CD4-positive, CD25-positive, alpha-beta regulatory T cell (primary cell): ENCODE measurements at places on chromosomes 16 and 17. TPM values are rescaled to one million over a fixed set of nuclear protein-coding genes. Genes with fewer than 3 reads are reported as not detected.

Gene CCDC92B
- total RNA-seq: 0.12 TPM

Gene CCL13
- total RNA-seq: not detected

Gene PLK1
- 1.6 TPM for total RNA-seq

Gene PHOSPHO1
- not detected for total RNA-seq

Gene MT1H
- total RNA-seq: not detected

Gene STAT5A
- 177 TPM for total RNA-seq

DNA sequence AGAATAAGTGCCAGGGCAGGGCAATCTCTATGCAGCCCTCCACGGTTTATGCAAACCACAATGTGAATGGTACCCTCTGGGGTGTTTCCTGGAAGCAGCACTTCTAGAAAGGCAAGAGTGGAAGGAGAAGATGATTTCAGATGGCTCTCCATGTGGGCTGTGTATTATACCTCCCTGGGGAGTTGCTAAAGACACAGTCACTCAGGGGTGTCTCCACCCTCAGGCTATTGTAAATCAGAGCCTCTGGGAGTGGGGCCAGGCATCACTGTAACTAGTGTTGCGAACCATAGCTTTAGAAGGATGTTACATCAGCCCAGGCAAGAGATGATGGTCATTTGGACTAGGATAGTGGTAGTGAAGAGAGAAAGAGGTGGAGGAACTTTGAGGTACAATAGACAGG is 83.3 kb upstream of the ZKSCAN2 start:
- no peaks in the 10 kb centered on the region for H3K4me1 ChIP-seq
- no peaks in the 10 kb centered on the region for H3K36me3 ChIP-seq
- H3K27me3 ChIP-seq: peaks cover 2% of the 10 kb centered on the region

DNA sequence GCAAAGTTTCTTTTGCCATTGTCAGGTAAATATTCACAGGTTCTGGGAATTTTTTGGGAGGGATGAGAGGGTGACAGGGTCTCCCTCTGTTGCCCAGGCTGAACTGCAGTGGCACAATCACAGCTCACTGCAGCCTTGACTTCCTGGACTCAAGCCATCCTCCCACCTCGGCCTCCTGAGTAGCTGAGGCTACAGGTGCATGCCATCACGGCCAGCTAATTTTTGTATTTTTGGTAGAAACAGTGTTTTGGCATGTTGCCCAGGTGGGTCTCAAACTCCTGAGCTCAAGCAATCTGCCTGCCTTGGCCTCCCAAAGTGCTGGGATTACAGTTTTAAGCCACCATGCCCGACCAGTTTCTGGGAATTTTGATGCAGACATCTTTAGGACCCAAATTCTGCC is 53.0 kb downstream of the IQCK start:
- DNase-seq: no peak
- no peaks in the 10 kb centered on the region for H3K36me3 ChIP-seq
- H3K4me1 ChIP-seq: no peaks in the 10 kb centered on the region

DNA sequence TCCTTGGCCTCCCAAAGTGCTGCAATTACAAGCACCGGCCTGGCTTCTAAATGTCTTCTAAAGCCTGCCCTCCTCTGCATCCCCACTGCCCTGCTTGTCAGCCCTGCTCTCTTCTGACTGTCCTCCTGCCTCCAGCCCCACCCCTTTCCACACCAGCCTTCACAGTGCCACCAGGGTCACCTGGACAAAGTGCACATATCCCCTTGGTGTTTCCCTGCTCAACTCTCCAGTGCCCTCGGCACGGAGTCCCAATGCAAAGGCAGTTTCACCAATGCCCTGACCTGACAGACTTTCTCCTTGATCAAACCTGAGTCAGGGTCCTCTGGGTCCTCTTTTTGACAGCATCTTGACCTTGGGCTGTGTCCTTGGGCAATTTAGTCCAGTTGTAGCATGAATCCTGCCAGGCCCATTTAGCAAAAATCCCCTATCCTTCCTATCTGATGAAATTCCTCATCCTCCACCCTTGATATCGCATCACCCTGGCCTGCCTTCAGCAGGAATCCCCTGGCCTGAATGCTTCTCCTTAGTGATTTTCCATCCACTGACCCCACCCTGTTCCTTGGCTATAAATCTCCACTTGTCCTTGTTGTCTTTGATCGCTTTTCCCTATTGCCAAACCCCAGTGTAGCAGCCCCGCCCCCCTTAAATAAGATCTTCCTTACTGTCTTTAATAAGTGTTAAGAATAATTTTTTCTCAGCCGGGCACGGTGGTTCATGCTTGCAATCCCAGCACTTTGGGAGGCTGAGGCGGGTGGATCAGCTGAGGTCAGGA is 42.7 kb upstream of the ETV4 start:
- no peaks in the 10 kb centered on the region for H3K27me3 ChIP-seq
- no peaks in the 10 kb centered on the region for H3K36me3 ChIP-seq
- no peak for DNase-seq
- H3K4me3 ChIP-seq: no peak overlapping the region

GRCh38 chr17:81238490-81238814 is 403 bp downstream of the TEPSIN start:
- H3K27ac ChIP-seq: peak overlapping the region; percentile 66
- H3K4me3 ChIP-seq: peak overlapping the region; percentile 76
- no peaks in the 10 kb centered on the region for H3K27me3 ChIP-seq
- DNase-seq: no peak

DNA sequence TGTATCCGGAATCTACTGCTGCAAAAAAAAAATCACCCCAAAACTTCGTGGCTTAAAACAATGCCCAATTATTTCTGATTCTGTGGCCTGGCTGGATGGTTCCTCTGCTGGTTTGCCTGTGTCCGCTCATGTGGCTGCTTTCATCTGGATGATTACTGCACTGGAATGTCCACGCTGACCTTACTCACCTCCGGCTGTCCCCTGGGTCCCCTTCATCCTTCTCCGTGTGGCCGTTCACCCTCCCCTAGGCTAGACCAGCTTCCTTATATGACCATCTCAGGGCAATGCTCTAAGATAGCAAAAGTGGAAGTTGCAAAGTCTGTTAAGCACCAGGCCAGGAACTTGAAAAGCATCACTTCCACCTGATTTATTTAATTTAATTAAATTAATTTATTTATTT is 31.4 kb upstream of the SPNS2 start:
- H3K27ac ChIP-seq: no peak overlapping the region
- H3K4me1 ChIP-seq: no peaks in the 10 kb centered on the region
- no peaks in the 10 kb centered on the region for H3K27me3 ChIP-seq
- no peak for DNase-seq

GRCh38 chr17:12983991-12984884 is 33.6 kb downstream of the ELAC2 start:
- H3K27ac ChIP-seq: no peak overlapping the region
- no peaks in the 10 kb centered on the region for H3K36me3 ChIP-seq
- no peak overlapping the region for H3K4me3 ChIP-seq
- no peaks in the 10 kb centered on the region for H3K27me3 ChIP-seq
- no peak for DNase-seq

DNA sequence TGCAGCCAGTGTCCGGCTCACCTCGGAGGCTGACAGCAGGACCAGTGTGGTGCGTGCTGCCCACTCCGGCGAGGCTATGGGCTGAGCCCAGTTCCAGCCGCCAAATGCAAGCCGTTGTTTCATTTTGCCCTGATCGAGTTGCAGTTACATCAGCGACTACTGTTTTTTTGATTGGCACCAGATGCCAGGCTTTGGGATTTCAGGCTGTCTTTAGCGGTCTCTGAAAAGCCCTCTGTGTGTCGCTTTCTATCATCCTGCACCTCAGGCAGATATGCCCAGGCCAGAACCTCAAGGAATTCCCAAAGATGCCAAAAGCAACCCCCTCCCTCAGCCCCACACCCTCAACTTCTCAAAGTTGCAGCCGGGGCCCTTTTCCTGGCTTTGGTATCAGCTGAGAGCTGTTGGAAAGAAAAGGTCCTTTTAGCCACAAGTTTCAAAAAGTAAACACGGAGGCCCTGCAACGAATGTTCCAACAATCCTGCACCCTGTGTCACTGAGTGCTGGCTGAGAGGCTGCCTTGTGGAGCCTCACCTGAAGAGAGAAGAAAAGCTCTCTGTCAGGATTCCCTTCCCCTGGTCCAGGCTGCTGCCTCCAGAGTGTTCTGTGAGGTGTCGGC is 58.9 kb downstream of the WWP2 start:
- no peak overlapping the region for H3K4me3 ChIP-seq
- no peaks in the 10 kb centered on the region for H3K27me3 ChIP-seq
- H3K36me3 ChIP-seq: peaks cover 36% of the 10 kb centered on the region
- no peak overlapping the region for H3K27ac ChIP-seq
- DNase-seq: no peak
- no peaks in the 10 kb centered on the region for H3K4me1 ChIP-seq

DNA sequence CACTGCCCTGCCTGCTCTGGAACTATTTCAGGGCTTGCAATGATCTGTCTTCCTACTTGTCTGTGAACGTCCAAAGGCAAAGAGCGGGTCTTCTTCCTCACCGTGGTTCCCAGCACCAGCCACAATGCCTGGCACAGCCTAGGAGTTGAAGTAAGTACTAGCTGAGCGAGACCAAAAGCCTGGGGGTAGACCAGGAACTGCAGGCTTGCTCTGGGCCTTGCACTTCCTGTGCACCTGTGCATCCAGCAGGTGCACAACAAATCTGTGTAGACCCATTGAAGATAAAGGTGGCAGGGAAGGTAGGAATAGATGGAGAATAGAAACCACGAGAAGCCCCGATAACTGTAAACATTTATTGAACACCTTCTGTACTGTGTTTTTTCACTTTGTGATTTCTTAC is 4.6 kb downstream of the FAM171A2 start:
- H3K4me3 ChIP-seq: no peak overlapping the region
- H3K27me3 ChIP-seq: no peaks in the 10 kb centered on the region
- peaks cover 15% of the 10 kb centered on the region for H3K4me1 ChIP-seq
- no peak overlapping the region for H3K27ac ChIP-seq
- no peak for DNase-seq

- no peaks in the 10 kb centered on the region for H3K4me1 ChIP-seq
- no peak for DNase-seq
- H3K27me3 ChIP-seq: no peaks in the 10 kb centered on the region
- H3K27ac ChIP-seq: no peak overlapping the region
- no peaks in the 10 kb centered on the region for H3K36me3 ChIP-seq
- H3K4me3 ChIP-seq: no peak overlapping the region
Measured at GRCh38 chr17:4448197-4448980, 14.6 kb downstream of the SPNS3 start.

DNA sequence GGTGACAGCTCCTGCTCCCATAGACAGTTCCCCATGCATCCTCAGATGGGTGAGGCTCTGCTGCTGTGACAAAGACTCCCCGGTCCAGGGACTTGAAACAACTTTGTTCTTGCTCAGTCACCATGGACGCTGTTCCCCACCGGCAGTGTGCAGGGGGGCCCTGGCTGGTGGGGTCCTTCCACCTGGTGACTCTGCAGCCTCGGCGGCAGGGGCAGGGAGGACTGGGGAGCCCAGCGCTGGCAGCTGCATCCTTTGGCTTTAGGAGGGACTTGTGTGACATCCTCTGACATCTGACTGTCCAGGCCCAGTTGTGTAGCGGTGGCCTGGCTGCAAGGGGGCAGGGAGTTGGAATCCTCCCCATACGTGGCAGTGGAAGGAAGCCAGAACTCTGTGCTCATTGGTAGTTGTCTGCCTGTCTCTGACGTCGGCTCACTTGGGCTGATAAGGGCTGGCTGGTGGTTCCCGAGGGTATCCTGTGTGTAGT is 107.3 kb downstream of the CMIP start:
- H3K27ac ChIP-seq: no peak overlapping the region
- H3K36me3 ChIP-seq: no peaks in the 10 kb centered on the region
- no peak for DNase-seq
- H3K4me1 ChIP-seq: peaks cover 6% of the 10 kb centered on the region
- H3K27me3 ChIP-seq: no peaks in the 10 kb centered on the region

- no peak for DNase-seq
- no peaks in the 10 kb centered on the region for H3K36me3 ChIP-seq
- no peak overlapping the region for H3K4me3 ChIP-seq
- no peaks in the 10 kb centered on the region for H3K4me1 ChIP-seq
- no peaks in the 10 kb centered on the region for H3K27me3 ChIP-seq
- H3K27ac ChIP-seq: no peak overlapping the region
Measured at GRCh38 chr16:24838554-24839266, 7.1 kb upstream of the SLC5A11 start.

DNA sequence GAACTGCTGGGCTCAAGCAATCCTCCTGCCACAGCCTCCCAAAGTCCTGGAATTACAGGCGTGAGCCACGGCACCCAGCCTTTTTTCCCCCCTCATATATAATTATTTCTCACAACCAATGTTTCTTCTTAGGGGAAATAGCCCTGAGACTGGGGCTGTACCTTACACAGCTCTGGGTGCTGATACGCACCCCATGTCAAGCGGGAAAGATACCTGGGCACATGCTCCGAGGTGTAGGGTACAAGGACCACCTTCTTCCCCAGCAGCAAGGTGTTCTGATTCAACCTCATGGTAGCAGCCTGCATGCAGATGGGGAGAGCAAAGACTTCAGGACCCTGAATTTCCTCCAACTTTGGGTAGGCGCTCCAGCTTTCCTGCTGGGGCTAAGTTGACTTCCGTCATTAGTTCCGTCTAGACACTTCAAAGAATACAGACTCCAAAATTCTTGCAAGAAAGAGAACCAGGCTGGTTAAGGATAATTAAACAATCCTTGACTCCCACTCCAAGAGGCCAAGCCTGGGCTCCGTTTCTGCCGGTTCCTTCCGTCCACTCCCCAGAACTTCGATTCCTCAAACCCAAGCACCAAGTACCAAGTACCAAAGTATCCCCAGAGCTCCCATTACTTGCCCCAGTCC is 619 bp downstream of the NAT9 start:
- DNase-seq: no peak
- peak overlapping the region; percentile 94 for H3K4me3 ChIP-seq
- H3K27me3 ChIP-seq: no peaks in the 10 kb centered on the region
- H3K4me1 ChIP-seq: peaks cover 42% of the 10 kb centered on the region
- peak overlapping the region; percentile 71 for H3K27ac ChIP-seq
- H3K36me3 ChIP-seq: peaks cover 23% of the 10 kb centered on the region

- H3K4me1 ChIP-seq: no peaks in the 10 kb centered on the region
- no peak overlapping the region for H3K27ac ChIP-seq
- H3K4me3 ChIP-seq: no peak overlapping the region
- H3K36me3 ChIP-seq: no peaks in the 10 kb centered on the region
- no peak for DNase-seq
Measured at GRCh38 chr16:22126037-22126558, 33.8 kb downstream of the VWA3A start.

- no peak overlapping the region for H3K4me3 ChIP-seq
- H3K4me1 ChIP-seq: peaks cover 25% of the 10 kb centered on the region
- H3K27ac ChIP-seq: peak overlapping the region; percentile 78
- H3K36me3 ChIP-seq: peaks cover 61% of the 10 kb centered on the region
- DNase-seq: no peak
Measured at GRCh38 chr16:88618956-88619667, 19.3 kb upstream of the IL17C start.

DNA sequence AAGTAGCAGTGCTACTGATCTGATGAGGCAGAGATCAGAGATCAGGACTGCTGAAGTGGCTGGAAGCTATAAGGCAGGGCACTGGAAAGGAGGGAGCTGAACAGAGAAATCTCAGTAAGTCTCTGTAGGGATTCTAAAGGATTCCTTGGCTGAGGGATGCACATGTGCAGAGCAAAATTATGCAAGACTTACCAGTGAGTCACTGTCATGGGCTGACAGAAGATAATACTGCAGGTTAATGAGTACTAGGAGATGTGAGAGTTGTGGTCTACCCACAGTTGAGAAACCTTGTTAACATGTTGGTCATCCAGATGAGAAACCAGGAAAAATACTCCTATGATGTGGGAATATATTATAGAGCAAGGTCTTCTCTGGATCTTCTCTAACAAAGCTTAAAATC is 378.1 kb downstream of the HAPSTR1 start:
- DNase-seq: no peak
- no peak overlapping the region for H3K4me3 ChIP-seq
- H3K27ac ChIP-seq: no peak overlapping the region
- H3K27me3 ChIP-seq: no peaks in the 10 kb centered on the region
- H3K4me1 ChIP-seq: no peaks in the 10 kb centered on the region
